Fibroblast of lung (primary cell): ENCODE measurements at places on chromosomes 4 and X. TPM values are rescaled to one million over a fixed set of nuclear protein-coding genes. Genes with fewer than 3 reads are reported as not detected.

DNA sequence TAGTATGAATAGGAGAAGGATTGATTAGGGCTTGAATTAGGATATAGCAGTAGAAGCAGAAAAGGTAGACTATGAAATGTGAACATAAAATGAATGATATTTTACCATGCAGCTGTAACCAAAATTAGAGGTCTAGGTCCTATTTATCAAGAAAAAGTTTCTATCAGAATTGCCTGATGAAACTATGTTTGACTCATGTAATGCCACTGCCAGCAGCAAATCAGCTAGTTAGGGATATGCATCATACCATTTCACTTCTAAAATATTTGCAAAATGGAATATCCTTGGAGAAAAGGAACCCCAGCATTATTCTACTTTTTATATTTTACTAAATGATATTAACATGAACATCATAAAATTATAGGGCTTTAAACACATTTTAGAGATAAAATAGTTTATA is 188.4 kb downstream of the WDFY3 start:
- H3K4me1 ChIP-seq: no peaks in the 10 kb centered on the region
- H3K27me3 ChIP-seq: no peaks in the 10 kb centered on the region
- H3K36me3 ChIP-seq: peaks cover 4% of the 10 kb centered on the region
- DNase-seq: no peak

DNA sequence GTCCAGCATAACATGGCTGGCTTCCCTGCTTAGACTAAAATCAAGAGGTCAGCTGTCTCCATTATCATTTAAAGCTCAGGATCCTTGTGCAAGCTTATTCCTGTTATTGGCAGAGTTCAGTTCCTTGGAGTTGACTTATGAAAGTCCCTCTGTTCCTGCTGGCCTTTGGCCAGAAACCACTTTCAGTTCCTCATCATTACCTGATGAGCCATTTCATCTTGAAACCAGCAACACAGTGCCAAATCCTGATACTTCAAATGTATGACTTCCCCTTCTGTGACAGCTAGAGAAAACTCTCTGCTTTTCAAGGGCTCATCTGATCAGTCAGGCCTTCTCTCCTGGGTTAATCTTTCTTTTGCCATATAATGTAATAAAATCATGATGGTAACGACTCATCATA is 110.6 kb upstream of the FSTL5 start:
- DNase-seq: no peak
- H3K4me1 ChIP-seq: no peaks in the 10 kb centered on the region
- no peak overlapping the region for H3K27ac ChIP-seq
- no peaks in the 10 kb centered on the region for H3K36me3 ChIP-seq
- no peaks in the 10 kb centered on the region for H3K27me3 ChIP-seq
- H3K4me3 ChIP-seq: no peak overlapping the region

GRCh38 chr4:7533267-7533666 is 98.5 kb upstream of the PSAPL1 start:
- H3K4me1 ChIP-seq: no peaks in the 10 kb centered on the region
- no peak overlapping the region for H3K4me3 ChIP-seq
- no peak overlapping the region for H3K27ac ChIP-seq
- no peak for DNase-seq
- no peaks in the 10 kb centered on the region for H3K36me3 ChIP-seq
- no peaks in the 10 kb centered on the region for H3K27me3 ChIP-seq

DNA sequence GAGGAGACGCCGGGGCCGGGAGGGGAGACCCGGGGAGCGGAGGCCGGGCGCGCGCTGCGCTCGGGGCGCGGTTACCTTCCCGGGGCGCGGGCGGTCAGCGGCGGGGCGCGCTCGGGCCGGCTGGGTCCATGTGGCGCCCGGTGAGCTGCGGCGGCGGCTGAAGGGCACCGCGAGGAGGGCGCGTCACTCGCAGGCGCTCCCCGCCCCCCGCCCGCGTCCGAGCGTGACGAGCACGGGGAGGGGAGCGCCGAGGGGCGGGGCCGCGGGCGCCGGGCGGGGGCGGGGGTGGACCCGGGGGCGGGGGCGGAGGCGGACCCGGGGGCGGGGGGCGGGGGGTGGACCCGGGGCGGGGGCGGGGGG is at the start of gene CPLX1:
CPLX1 (minus strand) TSS at position 159 of the 360 bp plus-strand sequence. CDS start 1,607 bp downstream, outside the sequence.
- no peak within 1 kb of the TSS for H3K4me3 ChIP-seq
- no peak within 1 kb of the TSS for H3K27ac ChIP-seq
- H3K4me1 ChIP-seq: no peaks in the 10 kb centered on the region
- H3K27me3 ChIP-seq: peaks cover 37% of the 10 kb centered on the region

GRCh38 chr4:83358410-83358809 is 23.8 kb upstream of the HPSE start:
- no peak overlapping the region for H3K27ac ChIP-seq
- H3K4me1 ChIP-seq: peaks cover 6% of the 10 kb centered on the region
- H3K27me3 ChIP-seq: no peaks in the 10 kb centered on the region

DNA sequence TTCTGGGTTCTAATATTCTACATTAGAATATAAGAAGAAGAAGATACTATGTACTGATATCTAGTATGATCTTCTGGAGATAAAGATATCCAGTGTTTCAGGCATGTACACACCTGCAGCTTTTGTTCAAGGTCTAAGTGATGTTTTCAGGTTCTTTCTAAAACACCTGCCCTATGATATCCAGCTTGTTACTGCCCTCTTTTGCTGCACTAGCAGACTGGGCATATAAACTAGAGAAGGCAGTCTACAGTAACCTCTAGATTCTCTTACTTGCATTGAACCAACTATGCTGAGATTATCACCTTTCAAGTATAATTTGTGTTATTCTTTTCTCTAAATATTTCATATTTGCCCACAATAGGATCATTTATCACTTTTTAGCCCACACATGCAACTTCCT is 1.9 kb upstream of the FRYL start:
- no peak for DNase-seq
- H3K4me1 ChIP-seq: peaks cover 3% of the 10 kb centered on the region
- H3K36me3 ChIP-seq: no peaks in the 10 kb centered on the region
- no peak overlapping the region for H3K27ac ChIP-seq
- H3K27me3 ChIP-seq: no peaks in the 10 kb centered on the region
- no peak overlapping the region for H3K4me3 ChIP-seq

The EXOC1L gene
- total RNA-seq: not detected in 2 replicates

The DUSP9 gene
- total RNA-seq: under 0.01 TPM in 1 of 2 replicates, not detected in the other

The PLXNA3 gene
- total RNA-seq: 11.6 and 17.8 TPM in 2 replicates

The GDPD2 gene
- not detected in 2 replicates for total RNA-seq

The TEC gene
- total RNA-seq: 1.5 and 5.3 TPM in 2 replicates
